ENCODE measurements at places on chromosomes 4 and X.

- no peak for DNase-seq
These were observed 577 bp downstream of the BGN start for GRCh38 chrX:153495362-153495751.

DNA sequence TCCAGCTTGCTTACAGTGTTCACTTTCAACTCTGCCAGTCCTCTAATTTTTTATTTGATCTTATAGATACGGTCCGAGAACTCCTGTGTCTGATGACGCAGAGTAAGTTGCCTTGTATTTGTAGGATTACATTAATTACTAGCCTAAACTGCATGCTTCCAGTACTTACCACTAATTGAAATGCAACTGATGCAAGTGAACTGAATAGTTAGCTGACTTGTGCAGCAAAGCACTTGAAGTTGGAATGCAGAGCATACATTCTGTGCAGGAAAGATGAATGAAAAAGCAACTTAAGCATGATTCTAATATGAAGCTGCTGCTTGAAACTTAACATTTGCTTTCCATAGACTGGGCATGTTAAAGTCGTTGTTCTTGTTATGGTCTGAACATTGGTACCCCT, 100.9 kb downstream of the LIMCH1 start:
- DNase-seq, result no peak

- DNase-seq, result no peak
These were observed 89.6 kb upstream of the KIT start for GRCh38 chr4:54568184-54568583.

GRCh38 chr4:73037057-73037456, 32.5 kb downstream of the COX18 start:
- no peak for DNase-seq

DNA sequence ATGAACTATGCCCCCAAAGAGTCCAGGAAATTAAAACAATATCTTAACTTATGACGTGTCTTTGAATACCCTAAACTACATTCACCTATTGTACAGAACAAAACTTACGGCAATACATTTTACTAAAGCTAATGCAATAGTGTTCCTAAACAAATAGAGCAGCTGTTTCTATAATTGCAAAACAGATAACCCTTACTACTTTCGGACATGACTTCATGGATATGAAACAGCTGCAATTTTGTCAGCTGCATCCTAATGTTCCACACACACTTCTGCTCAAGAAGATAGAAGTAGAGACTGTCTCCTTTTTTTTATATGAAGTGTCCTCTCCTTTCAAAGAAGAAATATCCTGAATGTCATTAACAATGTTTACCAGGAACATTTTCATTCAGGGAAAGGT, 174.9 kb downstream of the ACTRT1 start:
- DNase-seq, result no peak

DNA sequence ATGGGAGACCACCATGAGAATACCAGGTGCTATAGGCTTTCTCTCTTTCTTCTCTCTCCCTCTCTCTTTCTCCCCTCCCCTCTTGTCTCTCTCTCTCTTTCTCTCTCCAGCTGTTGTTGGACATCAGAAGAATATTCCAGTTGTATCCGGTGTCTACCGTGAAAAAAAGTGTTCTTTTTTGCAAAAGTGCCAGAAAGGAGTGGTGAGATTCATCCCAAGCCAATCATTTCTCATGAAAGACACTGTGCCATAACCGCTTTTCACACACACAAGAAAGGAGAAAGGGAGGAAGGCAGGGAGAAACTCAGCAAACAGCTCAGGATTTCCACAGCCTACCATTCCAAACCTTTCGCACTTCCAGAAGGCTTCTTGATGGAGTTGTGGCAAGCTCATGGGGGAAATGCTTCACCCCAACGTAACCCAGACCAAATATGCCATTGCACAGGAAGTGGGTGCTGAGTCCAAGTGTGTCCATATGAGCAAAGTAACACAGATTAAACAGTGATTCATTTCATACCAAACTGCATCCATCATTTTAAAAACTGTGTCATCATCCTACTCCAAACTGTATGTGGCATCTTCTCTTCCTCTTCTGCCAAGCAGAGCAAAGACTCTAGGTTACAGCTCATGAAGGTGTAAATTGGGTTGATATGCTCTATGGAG, 224.0 kb downstream of the APBB2 start:
- no peak for DNase-seq

DNA sequence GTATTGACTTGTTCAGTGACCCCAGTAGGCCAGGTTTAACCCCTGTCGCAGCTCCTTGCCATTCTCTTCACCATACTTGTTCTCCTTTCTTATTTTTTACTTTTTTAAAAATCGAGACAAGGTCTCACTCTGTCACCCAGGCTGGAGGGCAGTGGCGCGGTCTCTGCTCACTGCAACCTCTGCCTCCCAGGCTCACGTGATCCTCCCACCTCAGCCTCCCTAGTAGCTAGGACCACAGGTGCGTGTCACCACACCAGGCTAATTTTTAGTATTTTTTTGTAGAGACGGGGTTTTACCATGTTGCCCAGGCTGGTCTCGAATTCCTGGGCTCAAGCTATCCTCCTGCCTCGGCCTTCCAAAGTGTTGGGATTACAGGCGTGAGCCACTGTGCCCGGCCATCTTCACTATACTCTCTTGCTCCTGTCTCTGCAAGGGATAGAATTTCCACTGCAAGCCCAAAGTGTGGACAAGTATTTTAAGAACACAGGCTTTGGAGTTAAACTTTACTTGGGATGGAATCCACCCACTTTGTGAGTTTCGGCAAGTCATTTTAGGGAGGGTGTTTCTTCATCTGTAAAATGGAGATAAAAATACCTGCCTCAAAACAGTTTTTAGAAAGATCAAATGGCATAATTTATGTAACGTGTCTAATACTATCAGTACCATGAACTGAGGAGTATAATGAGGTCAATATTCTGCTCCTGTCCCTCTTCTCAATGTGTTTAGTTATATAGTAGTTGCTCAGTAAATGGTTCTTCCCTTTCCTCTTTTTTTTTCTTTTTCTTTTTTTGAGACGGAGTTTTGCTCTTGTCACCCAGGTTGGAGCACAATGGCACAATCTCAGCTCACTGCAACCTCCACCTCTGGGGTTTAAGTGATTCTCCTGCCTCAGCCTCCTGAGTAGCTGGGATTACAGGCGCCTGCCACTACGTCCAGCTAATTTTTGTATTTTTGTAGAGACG, 973 bp downstream of the YIPF6 start:
- DNase-seq, result no peak

GRCh38 chr4:180696460-180697092, 1546.6 kb upstream of the TENM3 start:
- DNase-seq, result no peak

DNA sequence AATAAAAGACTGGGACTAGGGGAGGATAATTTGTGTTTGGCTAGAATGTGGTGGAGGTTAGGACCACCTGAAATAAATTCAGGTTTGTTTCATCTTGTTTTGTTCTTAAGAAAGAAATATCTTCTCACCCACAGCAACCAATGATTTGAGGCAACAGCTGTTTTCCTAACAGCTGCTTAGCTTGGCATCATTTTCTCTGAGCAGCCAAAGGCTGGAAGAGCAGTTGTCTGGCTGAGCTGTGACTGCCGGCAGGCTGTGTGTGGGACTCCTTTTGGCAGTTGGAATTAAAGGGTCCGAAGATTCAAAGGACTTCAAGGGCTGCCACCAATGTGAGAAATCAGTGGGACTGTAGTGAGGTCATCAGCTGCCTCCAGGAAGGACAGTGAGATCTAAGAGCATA, 5.0 kb downstream of the TRIM75 start:
- no peak for DNase-seq

DNA sequence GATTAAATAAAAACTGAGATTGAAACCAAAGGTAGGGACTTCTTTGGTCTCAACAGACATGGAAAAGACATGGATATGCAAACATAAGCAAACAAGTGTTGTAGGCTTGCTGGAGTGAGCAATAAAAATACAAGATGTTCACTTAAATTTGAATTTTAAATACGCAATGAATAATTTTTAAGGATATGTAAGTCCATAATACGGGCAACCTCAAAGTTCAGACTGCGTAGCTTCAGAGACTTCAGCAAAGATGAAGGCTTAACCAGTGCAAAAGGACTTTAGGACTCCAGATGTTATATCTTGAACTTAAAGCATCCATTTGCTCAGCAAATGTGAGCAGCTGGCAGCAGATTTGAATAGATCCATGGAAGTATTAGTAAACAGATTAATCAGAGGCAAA, 549.3 kb downstream of the ARAP2 start:
- DNase-seq, result no peak
